ENCODE measurements at places on chromosomes 5 and 9.

GRCh38 chr5:150503977-150504620, 3.8 kb upstream of the NDST1 start:
- peaks cover 7% of the 10 kb centered on the region for H3K36me3 ChIP-seq
- peaks cover 86% of the 10 kb centered on the region for H3K4me1 ChIP-seq
- peak overlapping the region; percentile 82 for H3K27ac ChIP-seq
- H3K4me3 ChIP-seq: no peak overlapping the region
- H3K27me3 ChIP-seq: no peaks in the 10 kb centered on the region

- no peaks in the 10 kb centered on the region for H3K27me3 ChIP-seq
- H3K4me1 ChIP-seq: peaks cover 10% of the 10 kb centered on the region
- peak overlapping the region; percentile 88 for H3K27ac ChIP-seq
- DNase-seq: no peak
- H3K36me3 ChIP-seq: no peaks in the 10 kb centered on the region
- H3K4me3 ChIP-seq: no peak overlapping the region
Observed at GRCh38 chr5:160064995-160065614, 54.1 kb downstream of the PWWP2A start.

GRCh38 chr5:153258469-153258868, 232.0 kb upstream of the GRIA1 start:
- no peaks in the 10 kb centered on the region for H3K4me1 ChIP-seq
- DNase-seq: no peak
- no peaks in the 10 kb centered on the region for H3K36me3 ChIP-seq
- no peaks in the 10 kb centered on the region for H3K27me3 ChIP-seq
- no peak overlapping the region for H3K27ac ChIP-seq
- no peak overlapping the region for H3K4me3 ChIP-seq

GRCh38 chr5:7393921-7394799, 1.8 kb upstream of the ADCY2 start:
- no peaks in the 10 kb centered on the region for H3K36me3 ChIP-seq
- no peak for DNase-seq
- H3K4me3 ChIP-seq: no peak overlapping the region
- H3K27ac ChIP-seq: no peak overlapping the region
- peaks cover 6% of the 10 kb centered on the region for H3K4me1 ChIP-seq
- H3K27me3 ChIP-seq: no peaks in the 10 kb centered on the region

- no peak for DNase-seq
- H3K27ac ChIP-seq: no peak overlapping the region
- no peaks in the 10 kb centered on the region for H3K36me3 ChIP-seq
- no peaks in the 10 kb centered on the region for H3K27me3 ChIP-seq
Observed at GRCh38 chr5:16000056-16000455, 179.5 kb downstream of the MARCHF11 start.

DNA sequence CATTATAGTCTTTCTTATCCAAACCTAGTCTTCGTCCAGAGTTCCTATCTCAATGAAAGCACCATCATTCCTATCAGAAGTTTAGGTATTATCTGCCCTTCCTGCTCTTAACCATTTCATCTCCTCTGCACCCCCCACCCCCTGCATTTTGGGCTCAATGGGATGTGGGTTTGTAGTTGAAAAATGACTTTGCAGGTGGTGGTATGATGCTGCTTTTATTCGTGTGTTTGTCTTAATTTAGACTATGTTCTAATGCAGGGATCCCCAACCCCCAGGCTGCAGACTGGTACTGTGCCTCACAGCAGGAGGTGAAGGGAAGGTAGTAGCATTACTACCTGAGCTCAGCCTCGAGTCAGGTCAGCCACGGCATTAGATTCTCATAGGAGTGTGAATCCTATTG, 49.4 kb upstream of the ZNF608 start:
- no peaks in the 10 kb centered on the region for H3K27me3 ChIP-seq
- no peak for DNase-seq
- H3K4me3 ChIP-seq: no peak overlapping the region
- no peaks in the 10 kb centered on the region for H3K36me3 ChIP-seq

- H3K4me3 ChIP-seq: no peak overlapping the region
- peaks cover 72% of the 10 kb centered on the region for H3K4me1 ChIP-seq
- H3K27ac ChIP-seq: peak overlapping the region; percentile 7
Observed at GRCh38 chr9:113523421-113524141, 60.1 kb downstream of the RGS3 start.

DNA sequence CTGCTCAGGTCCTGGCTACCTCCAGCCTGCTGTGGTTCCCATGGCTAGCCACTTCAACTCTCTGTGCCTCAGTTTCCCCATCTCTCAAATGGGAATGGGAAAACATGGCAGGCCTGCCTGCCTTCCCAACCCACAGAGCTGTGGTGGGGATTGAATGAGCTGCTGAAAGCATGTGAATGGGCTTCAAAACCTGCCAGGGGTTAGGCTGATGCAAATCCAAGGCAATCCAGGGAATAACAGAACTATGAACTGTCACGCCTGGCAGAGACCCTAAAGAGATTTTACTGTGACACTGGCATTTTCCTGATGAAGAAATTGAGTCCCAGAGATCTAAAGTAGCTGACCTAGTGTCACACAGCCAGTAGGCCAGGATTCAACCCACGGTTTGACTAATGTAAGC, 29.9 kb upstream of the TCF7 start:
- no peaks in the 10 kb centered on the region for H3K36me3 ChIP-seq
- no peaks in the 10 kb centered on the region for H3K27me3 ChIP-seq
- no peak overlapping the region for H3K27ac ChIP-seq
- no peak for DNase-seq

- no peak for DNase-seq
- peaks cover 4% of the 10 kb centered on the region for H3K4me1 ChIP-seq
- no peak overlapping the region for H3K27ac ChIP-seq
- no peaks in the 10 kb centered on the region for H3K27me3 ChIP-seq
Observed at GRCh38 chr9:91310037-91310436, 51.7 kb downstream of the AUH start.

DNA sequence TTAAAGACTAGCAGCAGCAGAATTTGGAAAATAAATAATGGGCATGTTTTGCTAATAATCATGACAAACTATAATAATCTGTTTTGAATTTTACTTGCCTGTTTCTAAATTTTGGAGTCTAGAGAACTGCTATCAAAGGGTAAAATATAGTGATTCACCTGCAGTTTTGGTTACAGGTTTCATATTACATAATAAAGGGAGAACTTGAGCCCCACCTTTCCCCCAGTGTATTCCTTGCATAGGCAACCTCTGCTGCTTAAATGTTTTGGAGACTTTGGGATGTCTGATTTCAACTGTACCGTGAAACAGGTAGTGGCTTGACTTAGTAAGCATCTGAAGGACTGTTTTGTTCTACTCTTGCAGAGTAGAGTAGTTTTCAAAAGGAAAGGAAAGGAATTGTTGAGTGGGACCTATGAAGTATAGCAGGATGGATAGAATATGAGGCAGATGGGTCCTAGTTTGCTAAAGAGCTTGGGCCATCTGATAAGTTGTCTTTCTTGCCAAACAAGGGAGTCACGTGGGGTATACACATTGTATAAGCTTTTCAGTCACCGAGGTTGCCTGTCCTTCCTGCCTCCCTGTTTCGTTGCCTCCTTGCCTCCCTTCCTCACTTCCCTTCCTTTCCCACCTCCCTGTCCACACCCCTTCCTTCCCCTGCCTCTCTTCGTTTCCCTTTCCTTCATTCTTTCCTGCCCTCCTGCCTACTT, 19.1 kb downstream of the CREBRF start:
- H3K36me3 ChIP-seq: no peaks in the 10 kb centered on the region
- no peak overlapping the region for H3K4me3 ChIP-seq
- H3K27ac ChIP-seq: peak overlapping the region; percentile 21
- H3K4me1 ChIP-seq: peaks cover 7% of the 10 kb centered on the region

- H3K36me3 ChIP-seq: no peaks in the 10 kb centered on the region
- H3K27me3 ChIP-seq: no peaks in the 10 kb centered on the region
- peaks cover 38% of the 10 kb centered on the region for H3K4me1 ChIP-seq
- DNase-seq: no peak
- H3K27ac ChIP-seq: peak overlapping the region; percentile 97
Observed at GRCh38 chr9:25677301-25678146, 720 bp downstream of the TUSC1 start.

DNA sequence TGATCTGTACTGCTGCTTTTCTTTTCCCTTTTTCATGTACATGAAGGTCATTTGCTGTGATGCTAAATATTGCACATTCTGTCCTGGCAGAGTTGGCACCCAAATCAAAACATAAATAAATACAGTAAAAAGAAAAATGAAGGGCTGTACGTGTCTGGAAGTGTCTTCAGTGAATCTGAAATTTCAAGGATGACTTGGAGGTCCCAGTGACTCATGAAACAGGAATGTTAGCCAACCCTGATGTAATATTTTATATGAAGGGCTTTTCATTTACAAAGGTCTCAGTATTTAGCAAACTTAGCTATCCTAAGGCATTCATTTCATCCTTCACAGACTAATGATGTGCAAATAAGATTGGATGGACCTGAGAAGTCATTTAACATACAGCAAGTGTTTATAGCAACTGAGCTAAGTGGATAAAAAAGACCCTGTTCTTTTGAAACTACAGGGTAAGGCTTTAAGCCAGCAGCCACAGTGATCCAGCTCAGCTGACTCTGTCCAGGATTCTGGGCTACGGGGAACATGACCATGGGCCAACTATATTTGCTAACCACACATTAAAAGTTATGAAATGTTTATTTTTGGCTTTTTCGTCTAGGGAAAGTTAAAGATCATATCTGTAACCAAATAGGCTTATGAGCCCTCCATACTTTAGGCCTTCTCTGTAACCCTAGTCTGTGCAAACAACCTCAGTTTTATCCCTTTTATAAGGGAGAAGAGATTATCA, 104.0 kb upstream of the DMRTA1 start:
- H3K27me3 ChIP-seq: no peaks in the 10 kb centered on the region
- H3K36me3 ChIP-seq: no peaks in the 10 kb centered on the region
- H3K27ac ChIP-seq: no peak overlapping the region

- no peaks in the 10 kb centered on the region for H3K36me3 ChIP-seq
- no peak overlapping the region for H3K27ac ChIP-seq
- H3K4me3 ChIP-seq: no peak overlapping the region
- no peak for DNase-seq
Observed at GRCh38 chr5:8894031-8894430, 651.8 kb downstream of the SEMA5A start.

DNA sequence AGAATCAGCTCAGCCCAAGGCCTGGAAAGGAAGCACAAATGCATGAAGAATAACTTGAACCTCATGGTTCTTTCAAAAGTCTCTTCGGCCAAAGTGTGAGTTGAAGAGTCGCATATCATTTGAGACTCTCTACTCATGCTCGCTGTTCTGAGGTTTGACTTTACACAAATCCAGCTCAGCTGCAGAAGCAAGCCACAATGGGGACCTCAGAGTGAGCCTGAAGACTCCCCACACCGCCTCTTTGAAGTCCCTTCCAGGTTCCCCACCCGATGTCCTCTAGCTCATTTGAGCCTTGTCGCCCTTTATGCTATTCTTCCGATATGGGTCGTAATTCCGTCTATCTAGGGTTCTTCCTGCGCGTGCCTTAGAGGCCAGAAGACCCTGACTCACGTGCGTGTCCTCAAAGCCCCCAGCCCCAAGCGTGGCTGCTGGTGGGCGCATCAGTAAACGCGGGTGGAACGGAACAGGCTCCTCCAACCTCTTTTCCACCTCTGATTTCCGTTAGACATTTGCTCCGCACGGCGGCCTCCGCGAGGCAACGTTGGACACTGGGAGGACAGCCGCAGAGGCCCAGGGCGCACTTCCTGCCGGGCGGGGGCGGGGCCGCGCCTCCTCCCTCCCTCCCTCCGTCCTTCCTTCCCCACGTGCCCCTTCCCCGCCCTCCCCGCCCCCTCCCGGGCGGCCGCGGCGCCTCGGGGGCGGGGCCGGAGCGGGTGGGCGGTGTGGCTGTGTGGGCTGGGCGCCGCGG, at the start of gene SNX30:
SNX30 (plus strand) TSS at position 745 of the 748 bp plus-strand sequence. CDS start 242 bp downstream, outside the sequence.
- peak within 1 kb of the TSS; percentile 88 for H3K27ac ChIP-seq
- H3K36me3 ChIP-seq: no peaks in the 10 kb centered on the region
- H3K4me3 ChIP-seq: peak within 1 kb of the TSS; percentile 92
- DNase-seq: peak; percentile 47
- peaks cover 55% of the 10 kb centered on the region for H3K4me1 ChIP-seq
- no peaks in the 10 kb centered on the region for H3K27me3 ChIP-seq

- H3K4me3 ChIP-seq: no peak overlapping the region
- H3K36me3 ChIP-seq: no peaks in the 10 kb centered on the region
- DNase-seq: no peak
Observed at GRCh38 chr9:20640331-20641187, 18.3 kb upstream of the MLLT3 start.

DNA sequence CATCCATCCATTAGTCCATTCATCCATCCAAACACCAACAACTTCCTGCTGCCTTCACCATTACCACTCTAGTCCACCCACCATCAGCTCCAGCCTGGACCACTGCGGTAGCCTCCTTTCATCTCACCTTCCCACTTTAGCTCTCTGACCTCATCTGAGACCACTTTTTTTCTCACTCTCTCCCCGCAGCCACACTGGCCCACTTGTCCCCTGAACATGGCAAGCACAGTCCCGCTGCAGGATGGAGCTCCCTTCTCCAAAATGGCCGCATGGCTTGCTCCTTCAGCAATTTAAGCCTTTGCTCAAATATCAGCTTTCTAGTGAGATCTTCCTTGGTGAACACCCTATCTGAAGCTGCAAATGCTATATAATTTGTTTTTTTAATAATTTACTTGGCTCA, 11.1 kb downstream of the CSF1R start:
- H3K4me3 ChIP-seq: no peak overlapping the region
- H3K27ac ChIP-seq: no peak overlapping the region
- H3K36me3 ChIP-seq: no peaks in the 10 kb centered on the region
- DNase-seq: no peak
- H3K4me1 ChIP-seq: no peaks in the 10 kb centered on the region
- H3K27me3 ChIP-seq: no peaks in the 10 kb centered on the region

- no peaks in the 10 kb centered on the region for H3K27me3 ChIP-seq
- H3K4me1 ChIP-seq: no peaks in the 10 kb centered on the region
- no peak for DNase-seq
- no peak overlapping the region for H3K27ac ChIP-seq
- peaks cover 5% of the 10 kb centered on the region for H3K36me3 ChIP-seq
Observed at GRCh38 chr9:112838342-112838741, 52.3 kb downstream of the SLC46A2 start.

DNA sequence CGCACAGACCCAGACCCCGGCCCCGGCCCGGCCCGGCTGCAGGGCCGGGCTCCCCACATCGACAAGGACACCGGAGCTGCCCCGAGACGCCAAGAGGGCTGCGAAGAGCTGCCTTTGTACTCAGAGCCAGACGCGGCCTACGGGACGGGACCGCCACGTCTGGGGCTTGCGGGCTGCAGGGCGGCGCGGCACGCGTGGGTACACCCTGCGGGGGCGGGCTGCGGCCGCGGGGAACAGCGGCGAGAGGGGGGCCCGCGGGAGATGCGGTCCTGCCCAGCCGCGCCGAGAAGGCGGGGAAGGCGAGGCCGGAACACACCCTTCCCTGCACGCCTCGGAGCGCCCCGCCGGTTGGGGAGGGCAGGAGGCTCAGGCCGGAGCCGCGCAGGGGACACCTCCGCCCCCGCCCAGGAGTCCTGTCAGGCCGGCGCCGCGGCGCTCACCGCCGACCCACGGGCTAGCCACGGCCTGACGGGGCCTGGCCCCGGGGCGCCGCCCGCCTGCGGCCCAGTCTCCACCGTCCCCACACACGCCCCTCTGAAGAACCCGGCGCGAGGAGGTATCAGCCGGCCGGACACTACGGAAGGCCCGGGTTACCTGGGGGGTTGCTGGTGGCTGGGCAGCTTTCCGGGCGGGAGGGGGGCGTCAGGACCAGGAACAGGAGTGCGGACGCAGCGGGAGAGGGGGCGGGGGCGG, 478 bp downstream of the RAB14 start:
- H3K27me3 ChIP-seq: no peaks in the 10 kb centered on the region
- H3K36me3 ChIP-seq: no peaks in the 10 kb centered on the region
- H3K4me3 ChIP-seq: peak overlapping the region; percentile 93
- H3K27ac ChIP-seq: peak overlapping the region; percentile 97
- DNase-seq: no peak

Measured in esophagus squamous epithelium (tissue), 5 donors.